ENCODE measurements at places on chromosomes 2 and 18.

DNA sequence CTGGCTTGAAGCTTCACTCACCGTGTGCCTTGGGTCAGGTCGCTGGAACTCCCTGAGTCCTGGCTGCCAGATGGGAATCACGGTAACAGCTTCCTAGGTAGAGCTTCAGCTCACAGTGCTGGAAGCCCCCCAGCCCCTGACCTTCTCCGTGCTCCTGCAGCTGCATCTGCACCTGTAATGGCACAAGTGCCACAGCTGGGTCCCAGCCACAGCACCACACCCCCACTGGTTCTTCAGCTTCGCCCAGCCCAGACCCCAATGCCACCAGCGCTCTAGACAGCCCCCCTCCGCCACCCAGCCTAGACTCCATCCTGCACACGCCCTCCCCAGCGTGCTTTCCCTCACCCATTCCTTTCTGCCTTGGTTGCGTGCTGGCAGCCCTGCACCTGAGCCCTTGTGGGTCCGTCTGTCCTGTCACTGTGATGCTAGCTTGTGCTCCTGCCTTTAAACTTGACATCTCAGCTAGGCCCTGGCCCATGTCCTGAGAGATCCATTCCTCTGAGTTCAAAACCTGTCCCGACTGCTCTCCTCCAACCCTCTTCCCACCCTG, 7.6 kb upstream of the ESPNL start:
- no peak for DNase-seq

DNA sequence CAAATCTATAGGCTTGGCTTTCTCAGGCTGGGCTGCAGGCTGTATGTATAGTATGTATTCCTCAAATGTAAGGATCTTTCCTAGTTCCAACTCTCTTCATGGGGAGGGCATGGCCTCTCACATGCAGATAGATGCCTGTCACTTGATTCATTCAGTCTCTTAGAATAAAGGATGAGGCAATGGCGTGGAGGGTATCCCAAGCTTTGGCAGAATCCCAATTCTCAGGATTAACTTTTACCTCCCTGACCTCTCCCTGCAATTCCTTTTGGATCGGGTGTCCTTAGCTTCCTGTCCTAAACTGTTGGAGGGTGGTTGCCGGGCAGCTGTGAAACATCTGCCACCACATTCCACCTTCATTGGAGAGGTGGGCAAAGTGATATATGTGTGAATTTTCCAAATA, 80.3 kb downstream of the INSIG2 start:
- DNase-seq: no peak

GRCh38 chr2:201447086-201447485, 4.2 kb downstream of the TRAK2 start:
- DNase-seq: no peak

- DNase-seq: no peak
Measured at GRCh38 chr2:168175469-168175868, 71.9 kb downstream of the STK39 start.

DNA sequence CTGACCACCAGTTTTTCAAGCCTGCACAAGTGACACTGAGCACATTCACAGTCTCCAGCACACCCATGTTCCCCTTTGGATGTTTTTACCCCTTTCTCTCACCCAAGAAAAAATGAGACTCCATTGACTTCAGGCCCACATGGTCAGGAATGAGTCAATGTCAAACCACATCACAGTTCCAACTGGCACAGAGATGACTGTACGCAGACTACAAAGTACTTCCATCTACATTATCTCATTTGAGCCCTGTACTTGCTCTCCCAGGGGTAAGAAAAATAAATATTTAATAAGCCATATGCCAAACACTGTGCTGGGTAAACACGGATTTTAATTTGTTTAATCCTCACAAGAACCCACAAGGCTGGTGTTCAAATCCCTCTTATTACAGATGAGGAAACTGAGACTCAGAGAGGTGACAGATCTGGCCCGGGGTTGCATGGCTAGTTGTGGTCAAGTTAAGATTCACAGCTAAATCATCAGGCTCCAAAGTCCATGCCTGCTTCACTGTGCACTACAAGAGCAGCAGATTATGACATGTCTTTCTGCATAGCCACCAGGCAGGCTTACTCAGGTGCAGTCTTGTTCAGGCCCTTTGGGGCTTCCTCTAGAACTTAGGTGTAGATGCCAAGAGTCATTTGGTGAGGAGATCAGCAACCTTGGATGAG, 106.1 kb downstream of the TXNL1 start:
- DNase-seq: no peak

GRCh38 chr2:28661589-28662001, 90.0 kb upstream of the PPP1CB start:
- no peak for DNase-seq

DNA sequence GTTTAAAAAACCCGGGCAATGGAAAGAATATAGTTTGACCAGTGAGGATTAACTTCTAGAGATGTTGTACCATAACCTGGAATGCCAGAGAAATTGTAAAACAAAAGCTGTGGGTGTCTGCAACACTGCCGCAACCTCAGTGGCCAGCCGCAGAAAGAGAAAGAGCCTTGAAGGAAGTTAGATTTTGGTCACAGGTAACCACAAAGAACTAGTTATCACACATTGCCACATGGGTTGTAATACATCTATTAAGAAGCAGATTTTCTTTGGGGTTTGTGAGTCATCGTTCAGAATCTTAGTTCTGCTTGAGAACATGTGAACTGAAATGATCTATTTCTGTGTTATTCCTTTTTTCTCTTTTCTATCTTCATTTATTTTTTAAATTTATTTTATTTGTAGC, 222.9 kb upstream of the AGAP1 start:
- no peak for DNase-seq

GRCh38 chr2:138515092-138515491, 13.5 kb downstream of the SPOPL start:
- no peak for DNase-seq

- DNase-seq: no peak
Measured at GRCh38 chr2:80525152-80525551, 220.6 kb upstream of the LRRTM1 start.

- DNase-seq: no peak
Measured at GRCh38 chr2:3008561-3008960, 369.1 kb downstream of the EIPR1 start.

DNA sequence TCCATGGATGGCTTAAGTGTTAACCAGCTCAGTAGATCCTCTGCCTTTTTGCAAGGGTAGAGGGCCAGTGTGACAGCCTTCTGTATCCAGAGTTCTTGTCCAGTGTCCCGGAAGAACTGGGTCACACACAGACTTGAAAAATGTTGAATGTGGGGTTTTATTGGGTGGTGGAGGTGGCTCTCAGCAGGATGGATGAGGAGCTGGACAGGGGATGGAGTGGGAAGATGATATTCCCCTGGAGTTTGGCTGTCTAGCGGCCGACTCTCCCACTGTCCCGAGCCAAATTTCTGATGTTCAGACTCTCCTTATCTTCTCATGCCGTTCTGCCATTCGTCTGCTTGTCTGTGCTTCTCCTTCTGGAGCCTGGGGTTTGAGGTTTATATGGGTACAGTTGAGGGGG, 72.6 kb downstream of the MYO3B start:
- DNase-seq: no peak

DNA sequence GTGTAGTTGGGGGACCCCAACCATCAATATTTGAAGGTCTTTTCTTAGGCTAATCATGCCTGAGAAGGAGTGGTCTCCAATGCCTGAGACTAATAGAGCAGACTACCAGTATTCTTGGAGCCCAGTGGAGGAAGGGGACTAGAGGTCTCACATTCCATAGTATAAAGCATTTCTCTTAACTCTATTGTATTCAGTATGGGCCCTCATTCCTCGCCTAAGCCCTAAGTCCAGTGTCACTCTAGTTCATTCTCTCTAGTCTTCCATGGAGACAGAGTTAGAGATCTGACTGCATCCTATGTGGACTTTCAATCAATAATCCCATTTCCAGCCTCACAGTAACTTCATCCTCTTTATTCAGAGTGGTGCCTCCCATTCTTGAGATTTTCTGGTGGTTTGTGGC, 29.7 kb upstream of the MAP4K4 start:
- DNase-seq: no peak

Data from cortex of kidney (tissue), 1 donor.